ENCODE measurements at places on chromosomes 7 and 10.

GRCh38 chr7:105496521-105496920 is 25.6 kb downstream of the PUS7 start:
- no peak for DNase-seq

GRCh38 chr7:12706900-12707536 is 19.6 kb downstream of the ARL4A start:
- DNase-seq = no peak

DNA sequence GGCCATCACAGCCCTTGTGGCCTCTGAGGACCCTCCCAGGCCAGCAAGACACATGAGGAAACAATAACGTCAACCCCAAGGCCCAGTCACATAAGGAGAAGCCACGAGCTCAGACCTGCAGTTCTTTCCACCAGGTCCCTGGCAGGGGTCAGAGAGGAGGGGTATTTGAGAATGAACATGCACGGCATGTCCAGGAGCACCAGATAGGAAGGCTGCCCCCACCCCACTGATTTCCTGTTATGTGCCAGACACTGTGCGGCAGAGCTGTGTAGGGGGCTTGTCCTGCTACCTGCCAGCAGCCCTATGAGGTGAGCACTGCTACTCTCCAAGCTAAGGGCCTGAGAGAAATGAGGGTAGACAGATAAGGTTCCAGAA is 40.7 kb upstream of the ZMIZ1 start:
- DNase-seq = no peak

DNA sequence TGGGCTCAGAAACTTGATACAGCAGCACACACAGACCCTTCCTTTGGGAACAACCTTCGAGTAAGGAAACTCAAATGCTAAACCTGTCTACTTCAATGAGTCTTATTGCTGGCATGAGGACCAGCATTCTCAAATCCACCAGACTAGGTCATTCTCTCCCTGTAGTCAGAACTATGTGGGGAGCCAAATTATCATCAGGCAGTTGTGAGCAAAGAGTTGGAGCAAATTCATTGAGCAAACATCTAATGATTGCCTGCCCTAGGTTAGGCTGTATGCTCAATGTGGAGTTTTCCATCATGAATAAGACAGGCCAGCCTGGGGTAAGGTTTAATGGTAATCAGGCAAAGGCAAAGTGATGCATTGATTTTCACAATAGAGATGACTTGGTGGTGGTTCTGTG is 3.6 kb downstream of the EPDR1 start:
- DNase-seq = no peak

- no peak for DNase-seq
Measured at GRCh38 chr7:152395112-152395511, 40.7 kb downstream of the KMT2C start.

DNA sequence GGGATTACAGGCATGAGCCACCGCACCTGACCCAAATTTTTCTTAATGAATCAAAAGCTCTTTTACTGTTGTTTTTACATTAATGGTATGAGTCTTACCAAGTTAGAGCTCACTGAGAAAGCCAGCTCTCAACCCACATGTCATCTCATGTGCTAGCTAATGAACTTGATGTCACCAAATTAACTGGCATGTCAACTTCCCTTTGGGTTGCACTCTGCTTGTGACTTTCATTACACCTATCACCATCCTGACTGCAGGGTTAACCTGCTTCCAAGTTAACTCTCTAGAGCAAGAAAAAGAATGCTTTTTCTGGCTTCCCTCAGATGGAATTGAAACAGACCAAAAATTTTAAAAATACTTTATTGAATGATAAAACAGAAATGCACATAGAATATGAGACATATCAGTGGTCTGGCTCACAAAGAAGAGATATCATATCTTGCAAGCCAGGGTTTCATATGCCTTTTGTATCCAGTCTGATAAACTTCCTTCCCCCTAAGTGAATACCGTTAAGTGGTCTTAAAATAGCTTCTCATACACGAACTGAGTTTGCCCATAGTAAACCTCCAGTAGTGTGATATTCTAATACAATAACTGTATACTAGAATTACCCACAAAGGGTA is 42.9 kb upstream of the TRIM24 start:
- no peak for DNase-seq

- no peak for DNase-seq
Measured at GRCh38 chr7:153030976-153031375, 271.4 kb downstream of the ACTR3B start.

GRCh38 chr7:20218279-20218678 is 1.1 kb upstream of the MACC1 start:
- DNase-seq = no peak

DNA sequence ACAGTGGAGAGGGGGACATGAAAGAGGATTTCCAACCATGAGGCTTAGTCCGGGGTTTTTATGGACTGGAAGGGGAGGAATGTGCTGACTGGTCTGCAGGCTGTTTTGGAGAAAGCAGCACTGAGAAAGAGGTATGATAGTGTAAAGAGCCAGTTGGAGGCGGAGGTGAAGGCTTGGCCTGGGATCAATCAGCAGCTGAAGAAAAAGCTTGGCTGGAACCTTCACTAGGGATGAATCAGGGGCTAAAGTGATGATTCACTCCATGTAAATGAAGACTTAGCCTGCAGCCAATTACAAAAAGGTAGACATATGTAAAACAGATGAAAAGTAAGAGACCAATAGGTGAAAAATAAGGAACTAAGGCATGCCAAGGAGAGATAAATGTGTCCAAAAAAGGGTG is 1382.6 kb downstream of the GATA3 start:
- DNase-seq = no peak

DNA sequence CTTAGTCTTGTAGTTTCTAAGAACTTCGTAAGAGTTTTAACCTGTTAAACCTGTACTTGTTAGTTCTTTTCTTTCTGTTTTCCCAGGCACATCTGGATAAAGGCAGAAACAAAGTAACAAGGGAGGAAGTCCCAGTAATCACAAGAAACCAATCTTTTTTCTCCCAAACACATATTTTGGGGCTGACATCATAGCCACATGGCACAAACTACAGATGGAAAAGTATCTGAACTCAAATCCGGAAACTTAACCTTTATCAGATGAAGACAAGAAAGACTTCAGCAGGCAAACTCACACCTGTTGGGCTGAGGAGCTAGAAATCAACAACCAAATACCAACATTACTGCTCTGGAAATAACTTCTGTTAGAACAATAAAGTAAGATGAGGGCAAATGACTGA is 67.1 kb downstream of the CUBN start:
- no peak for DNase-seq

DNA sequence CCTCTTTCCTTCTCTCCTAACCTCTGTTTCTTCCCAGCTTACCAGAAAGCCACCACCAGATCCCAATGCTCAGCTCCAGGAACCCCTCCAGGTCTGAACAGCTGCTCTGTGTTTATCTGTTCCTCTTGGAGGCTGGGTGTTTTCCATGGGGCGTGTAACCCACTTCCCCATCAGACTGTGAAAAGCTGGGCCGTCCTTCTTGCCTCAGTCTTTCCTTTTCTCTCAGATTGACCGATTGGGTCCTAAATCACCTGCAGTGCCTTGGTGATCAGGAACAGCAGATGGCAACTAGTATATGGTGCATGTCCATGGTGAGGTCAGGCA is 4.8 kb downstream of the SH3PXD2A start:
- no peak for DNase-seq

DNA sequence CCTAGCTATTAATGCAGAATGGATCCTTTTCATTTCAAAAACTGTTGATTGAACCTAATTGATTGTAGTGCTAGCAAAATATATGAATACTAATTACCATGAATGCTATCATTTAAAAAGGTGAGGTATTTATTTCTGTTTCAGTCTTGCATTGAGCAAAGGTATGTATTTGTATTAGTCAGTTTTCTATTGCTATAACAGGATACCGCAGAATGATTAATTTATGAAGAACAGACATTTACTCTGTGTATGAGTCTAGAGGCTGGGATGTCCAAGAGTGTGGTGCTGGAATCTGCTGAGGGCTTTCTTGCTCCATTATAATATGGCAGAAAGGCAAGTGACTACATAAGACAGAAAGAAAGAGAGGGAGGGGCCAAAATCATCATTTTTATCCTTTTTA is 199.2 kb downstream of the KIF20B start:
- no peak for DNase-seq

DNA sequence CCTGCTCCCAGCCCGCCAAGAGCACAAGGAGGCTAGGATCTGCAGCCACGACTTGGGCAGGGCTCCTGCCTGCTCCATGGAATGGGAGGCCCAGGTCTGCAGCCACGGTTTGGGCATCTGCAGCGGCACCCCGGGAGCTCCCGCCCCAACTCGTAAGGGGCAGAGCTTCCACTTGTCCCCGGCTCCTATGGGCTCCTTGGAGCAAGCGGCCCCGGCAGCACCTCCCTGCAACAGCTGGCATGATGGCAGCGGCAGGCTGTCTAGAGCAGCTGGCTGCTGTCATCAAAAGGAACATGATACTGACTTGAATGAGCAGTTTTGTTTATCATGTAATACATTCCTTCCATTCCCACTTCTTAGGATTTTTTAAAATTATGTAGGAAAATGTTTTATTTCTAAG is 684.0 kb upstream of the FOXK1 start:
- no peak for DNase-seq

- no peak for DNase-seq
Measured at GRCh38 chr10:1375346-1376170, 319.4 kb downstream of the WDR37 start.

- no peak for DNase-seq
Measured at GRCh38 chr7:123028339-123028738, 32.8 kb upstream of the TAS2R16 start.

GRCh38 chr10:107971411-107971810 is 806.9 kb upstream of the SORCS1 start:
- DNase-seq = no peak

DNA sequence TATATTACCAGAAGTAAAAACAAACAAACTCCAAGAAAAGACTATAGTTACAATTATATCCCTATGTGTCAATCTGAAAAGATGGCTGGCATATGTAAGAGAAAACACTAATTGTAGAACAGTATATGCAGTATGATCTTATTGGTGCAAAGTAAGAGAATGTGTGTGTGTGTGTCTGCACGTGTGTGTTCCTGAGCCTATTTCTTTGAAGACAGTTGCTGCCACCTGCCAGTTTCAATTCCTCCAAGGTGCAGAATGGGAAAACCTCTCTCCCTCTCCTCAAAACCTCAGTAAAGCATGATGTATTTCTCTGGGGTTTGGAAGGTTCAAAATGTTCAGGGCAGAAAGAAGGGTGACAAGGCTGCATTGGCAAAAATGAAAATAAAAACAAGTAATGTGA is 8.8 kb upstream of the SFTPA1 start:
- no peak for DNase-seq

DNA sequence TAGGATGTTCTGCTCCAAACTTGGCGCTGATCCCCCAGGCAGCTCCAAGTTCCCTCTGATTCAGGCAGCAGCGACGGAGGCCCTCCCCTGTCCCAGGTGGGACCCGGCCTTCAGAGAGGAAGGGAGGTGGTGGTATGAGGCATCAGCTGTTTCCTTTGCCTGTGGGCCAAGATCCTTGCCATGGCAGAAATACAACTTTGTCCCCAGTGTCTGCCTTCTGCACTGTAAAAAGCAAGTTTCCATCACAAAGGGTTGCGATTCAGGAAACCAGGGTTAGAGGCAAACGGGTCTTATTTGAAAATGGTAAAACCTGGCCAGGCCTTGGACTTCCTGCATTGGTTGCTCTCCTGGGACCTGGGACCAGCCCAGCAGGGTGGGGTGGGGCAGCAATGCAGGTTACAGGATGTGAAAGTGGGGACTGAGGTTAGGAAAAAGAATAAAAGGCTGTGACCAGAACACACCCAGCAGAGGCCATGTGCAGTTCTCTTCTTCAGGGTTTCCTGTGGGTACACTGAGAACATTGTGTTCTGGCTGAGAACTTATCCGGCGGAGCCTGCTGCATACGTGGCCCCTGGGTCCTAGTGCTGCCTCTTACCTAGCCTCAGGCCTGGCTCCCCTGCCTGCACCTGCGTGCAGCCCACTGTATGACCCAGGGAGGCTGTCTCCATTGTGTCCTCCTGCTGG is 25.1 kb upstream of the DDIT4 start:
- DNase-seq = no peak

GRCh38 chr7:31116615-31117014 is 64.5 kb downstream of the ADCYAP1R1 start:
- DNase-seq = no peak

DNA sequence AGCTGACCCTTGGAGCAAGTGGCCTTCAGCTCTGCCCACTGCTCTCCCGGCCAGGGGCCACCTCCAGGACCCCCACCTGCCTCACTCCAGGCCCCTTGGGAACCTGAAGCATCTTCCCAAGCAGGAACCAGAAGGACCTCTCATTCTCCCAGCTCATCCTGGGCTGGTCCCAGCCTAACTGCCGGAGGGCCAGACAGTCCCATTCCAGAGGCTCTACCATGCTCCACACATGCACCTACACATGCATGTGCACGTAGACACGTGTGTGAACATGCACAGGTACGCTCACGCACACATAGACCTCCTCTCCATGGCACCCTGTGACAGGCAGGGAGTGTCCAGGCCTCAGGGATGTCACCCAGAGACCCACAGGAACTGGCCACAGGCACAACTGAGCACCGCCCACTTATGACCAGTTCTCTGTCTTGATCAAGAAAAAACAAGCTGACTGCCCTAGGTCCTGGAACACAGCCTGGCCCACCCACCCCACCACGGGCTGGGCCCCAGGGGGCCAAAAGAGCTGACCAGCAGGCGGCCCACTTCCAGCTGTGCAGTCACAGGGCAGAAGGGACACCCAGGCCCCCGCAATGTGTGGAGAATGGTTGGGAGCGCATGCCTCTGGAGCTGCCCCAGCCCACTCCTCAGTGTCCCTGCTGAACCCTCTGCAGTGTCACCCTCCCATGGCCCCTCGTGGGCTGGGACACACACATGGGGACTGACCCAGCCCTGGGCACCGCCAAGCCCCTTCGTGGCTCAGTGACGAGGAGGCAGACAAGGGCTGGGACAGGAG is 43.4 kb downstream of the CAMK2B start:
- no peak for DNase-seq

DNA sequence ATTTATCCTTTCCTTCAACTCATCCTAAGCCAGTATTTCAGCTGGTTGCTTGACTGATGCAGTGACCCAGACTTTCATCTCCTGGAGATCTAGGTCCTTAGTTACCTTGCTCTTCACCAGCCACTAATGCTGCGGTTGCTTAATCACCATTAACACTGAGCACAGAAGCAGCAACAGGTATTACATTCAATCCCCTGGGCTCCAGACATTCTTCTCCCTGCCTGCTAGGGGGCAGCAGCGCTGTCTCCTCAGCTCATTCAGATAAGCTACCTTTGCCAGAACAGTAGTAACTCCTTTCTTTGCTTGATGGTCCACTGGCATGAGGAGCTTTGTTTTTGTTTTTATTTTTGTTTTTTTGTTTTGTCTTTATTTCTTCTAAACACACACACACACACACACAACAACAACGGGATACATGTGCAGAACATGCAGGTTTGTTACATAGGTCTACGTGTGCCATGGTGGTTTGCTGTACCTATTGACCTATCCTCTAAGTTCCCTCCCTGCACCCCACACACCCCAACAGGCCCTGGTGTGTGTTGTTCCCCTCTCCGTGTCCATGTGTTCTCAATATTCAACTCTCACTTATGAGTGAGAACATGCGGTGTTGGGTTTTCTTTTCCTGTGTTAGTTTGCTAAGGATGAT is 1043.2 kb upstream of the C7orf33 start:
- DNase-seq = peak; percentile 45
